HFFc6 (cell line): ENCODE measurements at places on chromosomes 13 and 19. TPM values are rescaled to one million over a fixed set of nuclear protein-coding genes. Genes with fewer than 3 reads are reported as not detected.

GRCh38 chr19:39138221-39139211 lies 12.9 kb downstream of the PAK4 start:
- H3K4me1 ChIP-seq, result peaks cover 13% of the 10 kb centered on the region
- DNase-seq, result no peak
- peaks cover 4% of the 10 kb centered on the region; the same call in 1 of the 2 replicates for H3K36me3 ChIP-seq
- H3K27ac ChIP-seq, result no peak overlapping the region

DNA sequence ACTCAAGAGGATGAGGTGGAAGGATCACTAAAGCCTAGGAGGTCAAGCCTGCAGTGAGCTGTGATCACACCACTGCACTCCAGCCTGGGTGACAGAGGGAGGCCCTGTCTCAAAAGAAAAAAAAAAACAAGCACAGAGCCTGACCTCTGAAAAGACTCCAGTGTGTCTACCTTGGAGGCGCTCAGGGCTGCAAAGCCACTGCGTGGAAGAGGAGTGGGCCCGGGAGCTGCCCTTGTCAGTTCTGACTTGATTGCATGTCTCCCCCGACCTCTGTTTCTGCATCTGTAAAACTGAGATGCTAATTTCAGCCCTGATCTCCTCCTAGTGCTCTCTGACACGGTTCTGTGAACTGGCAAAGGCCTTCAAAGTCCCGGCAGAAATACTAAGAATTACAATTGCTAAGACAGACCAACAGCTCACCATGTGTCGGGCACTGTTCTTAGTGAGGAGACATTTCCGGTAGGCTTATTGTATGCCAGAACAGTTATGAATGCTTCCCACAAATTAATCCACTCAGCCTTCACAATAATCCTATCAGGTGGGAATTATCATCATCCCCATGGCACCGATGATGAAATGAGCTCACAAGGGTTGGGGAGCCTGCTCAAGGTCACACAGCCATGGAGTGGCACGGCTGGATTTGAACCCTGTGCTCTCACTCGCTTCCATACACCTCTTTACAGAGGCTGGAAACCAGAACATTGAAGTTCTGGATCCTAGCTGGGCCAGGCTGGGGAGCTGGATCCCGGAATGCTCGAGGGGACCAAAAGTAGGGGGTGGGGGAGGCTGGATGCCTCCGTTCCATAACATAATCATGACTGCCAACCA lies 3.5 kb downstream of the AKT2 start:
- H3K4me1 ChIP-seq, result peaks cover 45% of the 10 kb centered on the region
- no peak for DNase-seq
- H3K27me3 ChIP-seq, result no peaks in the 10 kb centered on the region; the same call in 1 of the 2 replicates
- H3K27ac ChIP-seq, result no peak overlapping the region; the same call in 1 of the 2 replicates
- no peak overlapping the region for H3K4me3 ChIP-seq
- no peaks in the 10 kb centered on the region for H3K36me3 ChIP-seq

DNA sequence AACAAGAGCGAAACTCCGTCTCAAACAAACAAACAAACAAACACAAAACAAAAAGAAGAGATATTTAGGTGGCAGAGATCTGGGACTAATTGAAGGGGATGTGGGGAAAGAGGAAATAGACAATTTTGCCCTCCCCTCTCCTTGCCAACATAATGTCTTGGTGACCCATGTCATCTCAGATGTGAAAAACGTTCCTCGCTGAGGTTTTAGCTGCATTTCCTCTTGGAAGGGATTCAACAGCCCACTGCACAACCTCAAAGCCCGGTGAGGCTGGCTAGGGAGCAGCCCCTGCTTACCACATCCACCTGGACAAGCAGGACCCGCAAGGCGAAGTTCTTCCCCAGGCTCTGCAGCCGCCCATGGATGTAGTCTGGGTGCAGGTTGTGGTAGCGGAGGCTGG lies 4.9 kb downstream of the ERCC1 start:
- H3K36me3 ChIP-seq, result peaks cover 49% of the 10 kb centered on the region
- peaks cover 6% of the 10 kb centered on the region for H3K27me3 ChIP-seq
- H3K27ac ChIP-seq, result no peak overlapping the region
- no peak overlapping the region for H3K4me3 ChIP-seq

- H3K27ac ChIP-seq, result no peak overlapping the region
- peaks cover 10% of the 10 kb centered on the region for H3K27me3 ChIP-seq
- no peak overlapping the region for H3K4me3 ChIP-seq
Observed at GRCh38 chr13:76812206-76812897, 73.9 kb downstream of the KCTD12 start.

- H3K36me3 ChIP-seq, result no peaks in the 10 kb centered on the region
- no peaks in the 10 kb centered on the region for H3K27me3 ChIP-seq
- no peak overlapping the region for H3K4me3 ChIP-seq
- H3K4me1 ChIP-seq, result no peaks in the 10 kb centered on the region
- DNase-seq, result no peak
Observed at GRCh38 chr13:72132075-72132474, 265.1 kb upstream of the DACH1 start.

GRCh38 chr19:33503433-33504057 lies 18.0 kb downstream of the PEPD start:
- H3K36me3 ChIP-seq, result no peaks in the 10 kb centered on the region
- H3K27ac ChIP-seq, result no peak overlapping the region
- no peak for DNase-seq
- H3K4me1 ChIP-seq, result peaks cover 15% of the 10 kb centered on the region
- no peak overlapping the region for H3K4me3 ChIP-seq
- H3K27me3 ChIP-seq, result peaks cover 4% of the 10 kb centered on the region

- peaks cover 11% of the 10 kb centered on the region for H3K27me3 ChIP-seq
- H3K27ac ChIP-seq, result peak overlapping the region; percentile 87
- peak; percentile 67 for DNase-seq
- peaks cover 56% of the 10 kb centered on the region for H3K4me1 ChIP-seq
- H3K4me3 ChIP-seq, result peak overlapping the region; percentile 89
Observed at GRCh38 chr13:41060724-41061074, 610 bp upstream of the WBP4 start.

- peaks cover 34% of the 10 kb centered on the region for H3K36me3 ChIP-seq
- H3K27me3 ChIP-seq, result peaks cover 3% of the 10 kb centered on the region; the same call in 1 of the 2 replicates
- peak; percentile 99 for DNase-seq
- peaks cover 26% of the 10 kb centered on the region for H3K4me1 ChIP-seq
- H3K4me3 ChIP-seq, result peak within 1 kb of the TSS; percentile 97
- H3K27ac ChIP-seq, result peak within 1 kb of the TSS; percentile 89
Observed at GRCh38 chr19:57389730-57390598, at the start of gene ZNF548. ZNF548 (plus strand) TSS chr19:57389854; CDS start chr19:57390100, 246 bp downstream.

GRCh38 chr19:5448374-5448773 lies 6.8 kb upstream of the ZNRF4 start:
- no peak for DNase-seq
- H3K36me3 ChIP-seq, result no peaks in the 10 kb centered on the region
- H3K27me3 ChIP-seq, result peaks cover 22% of the 10 kb centered on the region
- no peak overlapping the region for H3K27ac ChIP-seq
- H3K4me3 ChIP-seq, result no peak overlapping the region

- H3K27ac ChIP-seq, result no peak overlapping the region; the same call in 1 of the 2 replicates
- H3K4me3 ChIP-seq, result no peak overlapping the region
- peaks cover 1% of the 10 kb centered on the region; the same call in 1 of the 2 replicates for H3K27me3 ChIP-seq
- H3K36me3 ChIP-seq, result no peaks in the 10 kb centered on the region
- DNase-seq, result no peak
Observed at GRCh38 chr19:10749435-10750384, 31.8 kb downstream of the DNM2 start.

- no peaks in the 10 kb centered on the region for H3K4me1 ChIP-seq
- no peaks in the 10 kb centered on the region for H3K36me3 ChIP-seq
- peaks cover 22% of the 10 kb centered on the region for H3K27me3 ChIP-seq
- H3K4me3 ChIP-seq, result no peak overlapping the region
- DNase-seq, result no peak
Observed at GRCh38 chr13:46855166-46855565, 41.7 kb downstream of the HTR2A start.

GRCh38 chr13:86741762-86742285 lies 929.3 kb upstream of the SLITRK5 start:
- no peak overlapping the region for H3K27ac ChIP-seq
- H3K4me3 ChIP-seq, result no peak overlapping the region
- DNase-seq, result no peak
- no peaks in the 10 kb centered on the region for H3K36me3 ChIP-seq
- H3K27me3 ChIP-seq, result no peaks in the 10 kb centered on the region

GRCh38 chr13:95456815-95457214 lies 95.7 kb upstream of the CLDN10 start:
- no peak overlapping the region for H3K4me3 ChIP-seq
- no peaks in the 10 kb centered on the region for H3K4me1 ChIP-seq
- H3K27me3 ChIP-seq, result peaks cover 11% of the 10 kb centered on the region

DNA sequence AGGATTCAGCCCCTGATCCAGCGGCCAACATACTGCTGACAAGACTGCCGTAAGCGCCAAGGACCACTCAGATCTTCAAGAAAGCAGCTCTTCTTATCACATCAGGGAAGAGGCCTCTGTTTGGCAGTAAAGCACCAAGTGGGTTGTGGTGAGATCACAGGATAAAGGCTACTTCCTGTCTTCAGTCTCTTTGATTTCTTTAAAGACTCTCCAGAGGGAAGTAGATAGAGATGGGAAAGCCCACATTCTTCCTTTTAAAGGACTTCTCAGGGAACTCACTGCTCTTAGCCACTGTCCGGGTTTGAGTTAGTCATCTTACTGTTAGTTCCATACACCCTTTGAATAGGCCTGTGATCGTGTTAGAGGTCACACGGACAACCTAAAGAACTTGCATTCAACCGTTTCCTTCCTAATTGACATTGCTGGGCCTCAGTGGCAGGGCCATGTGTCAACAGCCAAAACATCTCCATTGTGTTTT lies 47.2 kb upstream of the POMP start:
- H3K27ac ChIP-seq, result peak overlapping the region; percentile 91
- peaks cover 45% of the 10 kb centered on the region for H3K4me1 ChIP-seq
- H3K27me3 ChIP-seq, result no peaks in the 10 kb centered on the region
- H3K4me3 ChIP-seq, result no peak overlapping the region
- no peak for DNase-seq
- peaks cover 14% of the 10 kb centered on the region; the same call in 1 of the 2 replicates for H3K36me3 ChIP-seq

DNA sequence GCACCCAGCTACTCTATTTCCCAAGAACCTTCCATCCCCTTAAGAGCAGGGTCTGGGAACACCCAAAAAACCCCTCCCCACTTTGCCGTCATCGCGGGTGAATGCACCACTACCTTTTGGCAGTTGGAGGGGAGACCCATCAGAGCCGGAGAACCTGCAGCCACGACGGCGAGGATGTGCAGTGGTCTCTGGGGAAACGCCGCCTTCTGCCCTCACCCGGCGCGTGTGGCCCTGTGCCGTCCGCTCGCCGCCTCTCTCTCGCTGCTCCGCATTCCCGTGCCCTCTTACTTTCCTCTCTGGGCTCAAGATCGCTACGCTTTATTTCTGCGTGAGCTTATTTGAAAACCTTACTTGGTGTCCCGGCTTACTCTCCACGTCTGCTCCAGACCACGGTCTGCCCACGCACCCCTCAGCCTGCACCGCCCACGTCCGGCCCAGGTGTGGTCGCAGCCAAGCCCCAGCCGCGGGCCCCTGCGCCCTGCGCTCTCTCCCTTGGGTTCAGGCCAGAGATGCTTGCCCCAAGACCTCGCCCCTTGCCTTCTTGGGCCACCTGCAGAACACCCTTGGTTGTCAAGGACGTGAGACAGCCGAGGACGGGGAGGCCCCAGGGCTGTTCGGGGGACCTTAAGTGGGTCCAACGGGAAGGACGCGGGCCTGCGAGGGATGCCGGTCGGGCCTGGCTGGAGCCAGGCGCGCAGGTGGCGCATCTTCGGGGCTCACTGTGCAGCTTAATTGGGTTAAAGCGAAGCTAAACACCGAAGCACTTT lies 2.0 kb upstream of the MAB21L1 start:
- H3K27ac ChIP-seq, result peak overlapping the region; percentile 95
- H3K36me3 ChIP-seq, result peaks cover 46% of the 10 kb centered on the region
- peaks cover 50% of the 10 kb centered on the region for H3K4me1 ChIP-seq
- H3K27me3 ChIP-seq, result peaks cover 15% of the 10 kb centered on the region
- DNase-seq, result no peak

DNA sequence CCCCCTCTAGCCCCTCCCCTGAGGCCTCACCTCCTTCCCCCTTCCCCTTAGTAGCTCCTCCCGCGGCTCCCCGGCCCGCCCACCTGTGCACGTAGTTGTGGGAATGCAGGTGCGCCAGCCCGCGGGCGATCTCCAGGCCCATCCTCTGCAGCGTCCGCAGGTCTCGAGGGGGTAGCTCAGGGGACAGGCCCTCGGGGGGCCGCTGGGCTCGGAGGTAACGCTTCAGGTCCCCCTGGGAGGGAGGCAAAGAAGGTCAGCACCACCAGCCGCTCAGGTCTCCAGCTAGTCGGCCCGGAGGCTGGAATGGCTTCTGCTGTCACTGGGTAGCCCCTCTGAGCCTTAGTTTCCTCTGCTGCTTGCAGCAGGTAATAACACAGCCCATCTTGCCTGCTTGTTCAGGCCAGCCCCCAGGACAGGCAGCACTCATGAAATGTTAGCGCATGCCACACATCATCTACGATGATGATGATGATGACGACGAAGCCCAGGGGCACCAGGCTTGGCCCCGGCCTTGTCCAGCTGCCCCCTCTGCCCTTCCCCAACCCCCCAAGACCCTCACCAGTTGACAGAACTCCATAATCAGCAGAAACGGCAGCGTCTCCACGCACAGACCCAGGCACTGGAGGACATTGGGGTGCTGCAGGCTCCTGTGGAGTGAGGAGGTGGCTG lies 9.2 kb downstream of the LMTK3 start:
- no peaks in the 10 kb centered on the region for H3K36me3 ChIP-seq
- no peaks in the 10 kb centered on the region for H3K4me1 ChIP-seq
- peaks cover 18% of the 10 kb centered on the region for H3K27me3 ChIP-seq
- H3K27ac ChIP-seq, result no peak overlapping the region
- no peak overlapping the region for H3K4me3 ChIP-seq
- no peak for DNase-seq

GRCh38 chr13:82654861-82655855 lies 1227.1 kb downstream of the SLITRK1 start:
- no peak overlapping the region for H3K4me3 ChIP-seq
- peaks cover 8% of the 10 kb centered on the region for H3K36me3 ChIP-seq
- peaks cover 26% of the 10 kb centered on the region for H3K4me1 ChIP-seq
- no peaks in the 10 kb centered on the region; the same call in 1 of the 2 replicates for H3K27me3 ChIP-seq

- no peak overlapping the region for H3K4me3 ChIP-seq
- H3K4me1 ChIP-seq, result no peaks in the 10 kb centered on the region
- no peak for DNase-seq
- no peak overlapping the region for H3K27ac ChIP-seq
Observed at GRCh38 chr13:72004784-72005374, 137.9 kb upstream of the DACH1 start.

GRCh38 chr13:60347174-60347573 lies 49.8 kb upstream of the TDRD3 start:
- no peak for DNase-seq
- peaks cover 18% of the 10 kb centered on the region for H3K27me3 ChIP-seq
- no peak overlapping the region for H3K27ac ChIP-seq
- H3K36me3 ChIP-seq, result no peaks in the 10 kb centered on the region
- no peak overlapping the region for H3K4me3 ChIP-seq

GRCh38 chr13:93964146-93964512 lies 515.4 kb downstream of the DCT start:
- peaks cover 25% of the 10 kb centered on the region for H3K4me1 ChIP-seq
- no peaks in the 10 kb centered on the region for H3K27me3 ChIP-seq
- H3K4me3 ChIP-seq, result no peak overlapping the region
- no peak for DNase-seq

GRCh38 chr19:33767898-33768413 lies 28.7 kb upstream of the KCTD15 start:
- peaks cover 12% of the 10 kb centered on the region for H3K27me3 ChIP-seq
- no peak for DNase-seq
- no peaks in the 10 kb centered on the region for H3K4me1 ChIP-seq
- no peaks in the 10 kb centered on the region for H3K36me3 ChIP-seq

Gene DCAF15
- total RNA-seq, result 18.2 to 30.8 TPM (median 25.3 TPM) in 3 replicates

Gene NOVA2
- total RNA-seq, result 0.10 TPM in 1 of 3 replicates, not detected in the others

Gene PSG1
- total RNA-seq, result 5.1 to 8.2 TPM (median 7.2 TPM) in 3 replicates

Gene S1PR4
- total RNA-seq, result not detected in 3 replicates

Gene SWSAP1
- total RNA-seq, result 1.6 to 1.8 TPM (median 1.7 TPM) in 3 replicates

Gene TUBA3C
- total RNA-seq, result not detected in 3 replicates

Gene MRPL54
- 78.6 and 79.5 TPM in 2 replicates for total RNA-seq

Gene KRTDAP
- not detected in 3 replicates for total RNA-seq

Gene RAP2A
- 16.8 and 18.7 TPM in 2 replicates for total RNA-seq
